ENCODE measurements at places on chromosomes 1 and 21.

DNA sequence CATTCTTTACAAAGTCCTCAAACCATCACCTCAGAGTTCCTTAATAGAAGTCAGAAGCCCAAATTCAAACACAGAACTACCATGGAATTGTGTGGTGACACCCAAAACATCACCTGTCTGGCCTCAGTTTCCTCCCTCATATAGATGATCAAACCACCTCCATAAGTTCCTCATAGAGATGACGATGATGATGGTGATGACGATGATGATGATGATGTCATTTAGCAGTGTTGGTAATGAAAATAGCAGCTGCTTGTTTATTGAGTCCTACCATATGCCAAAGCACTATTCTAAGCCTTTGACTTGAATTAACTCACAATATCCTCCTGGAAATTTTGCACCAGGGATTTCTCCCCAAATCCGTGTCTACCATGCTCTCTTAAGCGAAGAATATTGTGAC lies 139.9 kb downstream of the PROX1 start:
- no peak for DNase-seq

DNA sequence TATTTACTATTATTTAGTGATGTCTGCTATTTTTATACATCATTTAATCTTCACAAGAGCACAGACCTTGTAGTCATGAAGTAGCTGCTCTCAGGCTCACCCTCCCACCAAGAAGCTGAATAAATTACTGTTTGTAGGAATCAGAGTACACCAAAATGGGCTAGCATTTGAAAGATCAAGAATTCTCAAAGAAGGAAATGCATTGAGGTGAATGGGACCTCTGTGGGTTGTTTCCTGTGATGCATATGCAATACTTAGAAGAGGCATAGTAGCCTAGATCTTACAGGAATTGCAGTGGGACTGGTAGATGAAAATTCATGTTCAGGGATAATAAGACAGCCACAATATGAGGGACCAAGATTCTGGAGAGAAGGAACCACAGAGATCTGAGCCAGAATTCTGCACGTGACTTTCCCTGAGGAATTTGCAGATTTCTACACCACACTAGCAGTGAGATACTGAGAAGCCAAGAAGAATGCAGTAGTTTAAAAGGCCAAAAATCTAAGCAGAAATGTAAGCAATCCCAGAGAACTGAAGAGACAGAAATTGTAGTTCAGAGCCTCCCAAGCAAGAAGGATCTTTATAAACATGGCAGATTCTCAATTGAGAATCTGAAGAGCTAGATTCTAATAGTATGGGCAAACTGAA lies 307.0 kb downstream of the ST6GALNAC3 start:
- peak; percentile 9 for DNase-seq

- DNase-seq = peak; percentile 56
These were observed 10.3 kb upstream of the SLC30A10 start for GRCh38 chr1:219938706-219939105.

GRCh38 chr1:38151399-38151798 lies 104.8 kb upstream of the POU3F1 start:
- DNase-seq = no peak

DNA sequence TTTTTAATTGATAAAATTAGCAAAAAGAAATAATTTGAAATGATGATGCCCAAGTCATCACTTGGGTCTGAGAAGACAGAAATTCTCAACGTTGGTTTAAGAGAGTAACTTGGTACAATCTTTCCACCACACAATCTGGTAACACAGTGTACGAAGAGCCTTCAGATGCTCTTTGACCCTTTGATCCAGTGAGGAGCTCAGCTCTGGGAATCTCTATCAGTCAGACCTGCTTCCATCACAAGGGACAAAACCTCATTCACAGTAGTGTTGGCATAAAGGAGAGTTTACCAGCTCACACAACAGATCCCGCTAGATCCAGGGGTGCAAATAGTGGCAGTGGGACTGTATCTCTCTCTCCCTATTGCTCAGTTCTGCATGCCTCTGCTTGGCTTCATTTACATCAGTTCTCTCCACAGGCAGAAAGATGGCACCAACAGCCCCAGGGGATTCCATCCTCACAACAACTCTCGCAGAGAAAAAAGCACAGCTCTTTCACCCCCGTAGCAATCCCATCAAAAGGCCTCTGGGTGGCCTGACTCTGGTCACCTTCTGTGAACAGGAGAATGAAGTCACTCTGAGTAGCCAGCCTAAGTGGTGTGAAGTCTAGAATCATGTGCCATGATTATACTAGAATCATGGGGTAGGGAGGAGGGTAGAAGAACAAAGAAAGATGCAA lies 119.7 kb downstream of the ZNF281 start:
- no peak for DNase-seq

- DNase-seq = peak; percentile 80
These were observed 256.8 kb downstream of the TOMM20 start for GRCh38 chr1:234871710-234872271.

GRCh38 chr1:37883671-37884070 lies 24.3 kb upstream of the MTF1 start:
- no peak for DNase-seq

DNA sequence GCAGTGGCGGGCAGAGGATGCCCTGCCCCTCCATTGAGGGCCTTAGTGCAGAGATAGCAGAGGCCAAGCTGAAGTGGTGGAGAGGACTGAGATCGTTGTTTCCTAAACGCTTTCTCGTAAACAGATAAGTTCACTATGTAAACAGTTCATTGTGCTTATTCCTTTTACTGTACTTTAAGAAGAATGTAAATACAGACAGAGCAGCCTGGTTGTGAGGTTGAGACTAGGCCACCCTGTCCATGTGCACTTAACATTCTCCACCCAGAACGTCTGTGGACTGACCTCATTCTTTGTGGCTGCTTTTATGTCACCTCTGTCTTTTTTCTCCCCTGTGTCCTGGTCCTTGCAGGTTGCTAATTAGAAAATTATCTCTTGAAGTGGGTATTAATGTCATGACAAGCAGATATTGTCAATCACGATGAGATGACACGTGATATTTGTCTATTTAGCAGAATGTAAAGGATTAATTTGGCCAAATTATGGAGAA lies 8.5 kb downstream of the CENPS start:
- no peak for DNase-seq

DNA sequence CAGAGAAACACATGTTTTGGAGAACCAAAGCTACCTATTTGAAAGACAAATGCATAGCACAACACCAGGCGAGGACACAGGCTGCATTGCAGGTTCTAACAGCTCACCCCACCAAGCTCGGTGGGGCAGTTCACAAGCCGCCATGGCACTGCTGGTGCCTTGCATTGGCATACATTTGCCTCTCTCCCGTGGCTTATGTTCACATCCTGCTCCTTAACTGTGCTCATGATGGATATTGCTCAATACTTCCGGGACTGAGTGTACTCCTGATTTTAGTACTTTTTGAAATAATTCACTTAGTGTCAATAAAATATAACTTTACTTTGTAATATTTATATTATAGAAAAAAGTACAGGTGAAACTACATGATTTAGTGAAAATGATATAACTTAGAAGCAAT lies 1187.4 kb upstream of the NCAM2 start:
- DNase-seq = no peak

DNA sequence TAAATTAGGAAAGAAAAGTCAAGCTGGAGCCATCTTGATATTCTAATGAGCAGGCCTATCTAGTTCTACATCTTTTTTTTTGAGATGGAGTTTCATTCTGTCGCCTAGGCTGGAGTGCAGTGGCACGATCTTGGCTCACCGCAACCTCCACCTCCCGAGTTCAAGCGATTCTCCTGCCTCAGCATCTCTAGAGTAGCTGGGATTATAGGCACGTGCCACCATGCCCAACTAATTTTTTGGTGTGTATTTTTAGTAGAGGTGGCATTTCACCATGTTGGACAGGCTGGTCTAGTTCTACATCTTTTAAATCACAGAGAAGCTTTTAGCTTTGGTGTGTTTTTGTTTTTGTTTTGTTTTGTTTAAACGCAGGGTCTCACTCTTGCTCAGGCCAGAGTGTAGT lies 6.8 kb downstream of the TMEM69 start:
- no peak for DNase-seq

DNA sequence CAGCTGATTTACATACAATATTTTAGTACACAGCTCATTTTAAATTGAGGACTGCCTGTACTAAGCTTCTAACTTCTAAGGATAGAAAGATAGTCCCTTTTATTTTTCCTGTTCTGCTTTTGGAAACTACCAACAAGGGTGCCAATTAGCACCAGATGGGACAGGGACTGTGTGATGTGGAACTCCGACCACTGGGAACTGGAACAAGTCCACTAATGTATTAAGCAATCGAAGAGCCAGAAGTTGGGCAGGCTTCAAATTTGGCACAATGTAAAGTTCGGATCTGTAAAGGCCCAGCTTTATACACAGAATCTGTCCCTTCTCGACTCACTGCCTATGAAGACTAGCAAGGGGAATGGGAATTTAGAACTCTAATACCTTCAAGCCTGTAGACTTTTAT lies 149.3 kb downstream of the ZC3H11B start:
- DNase-seq = no peak

DNA sequence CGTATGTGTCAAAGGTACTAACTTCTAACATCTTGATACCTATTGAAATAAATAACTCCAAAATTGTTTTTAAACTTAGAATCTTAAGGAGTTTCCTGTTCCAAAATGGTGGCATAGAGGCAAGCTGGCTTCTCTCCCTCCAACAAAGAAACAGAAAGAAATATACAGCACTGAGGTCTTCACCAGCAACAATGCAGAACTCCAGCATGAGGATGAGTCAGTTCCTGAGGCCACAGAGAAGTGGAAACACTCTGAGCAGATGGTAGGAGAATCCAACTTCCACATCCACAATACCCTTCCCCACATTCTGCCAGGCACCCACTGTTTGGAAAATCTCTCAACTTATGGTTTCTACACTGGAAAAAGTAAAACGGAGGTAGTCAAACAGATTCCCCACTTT lies 12.2 kb upstream of the PPIH start:
- no peak for DNase-seq

- DNase-seq = peak; percentile 95
These were observed 35.8 kb upstream of the HIVEP3 start for GRCh38 chr1:41954533-41954944.

GRCh38 chr1:53631622-53632310 lies 107.2 kb downstream of the GLIS1 start:
- DNase-seq = no peak

DNA sequence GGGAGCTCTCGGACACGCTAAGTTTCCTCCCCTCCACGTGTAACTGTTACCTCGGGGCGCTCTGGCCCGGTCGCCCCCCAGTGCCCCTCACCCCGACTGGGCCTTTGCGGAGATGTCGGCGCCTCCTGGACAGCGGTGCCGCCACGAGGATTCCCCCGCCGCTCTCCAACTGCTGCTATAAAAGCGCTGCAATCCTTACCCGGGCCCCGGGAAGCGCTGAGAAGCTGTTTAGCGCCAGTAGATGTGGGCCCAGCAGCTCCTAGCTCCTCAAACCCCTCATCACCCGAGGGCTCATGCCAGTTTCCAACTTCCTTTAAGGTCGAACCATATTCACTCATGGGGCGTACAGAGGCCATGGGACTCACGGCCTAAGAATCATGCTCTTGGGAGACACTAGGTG lies 361 bp upstream of the LMX1A start:
- DNase-seq = no peak

DNA sequence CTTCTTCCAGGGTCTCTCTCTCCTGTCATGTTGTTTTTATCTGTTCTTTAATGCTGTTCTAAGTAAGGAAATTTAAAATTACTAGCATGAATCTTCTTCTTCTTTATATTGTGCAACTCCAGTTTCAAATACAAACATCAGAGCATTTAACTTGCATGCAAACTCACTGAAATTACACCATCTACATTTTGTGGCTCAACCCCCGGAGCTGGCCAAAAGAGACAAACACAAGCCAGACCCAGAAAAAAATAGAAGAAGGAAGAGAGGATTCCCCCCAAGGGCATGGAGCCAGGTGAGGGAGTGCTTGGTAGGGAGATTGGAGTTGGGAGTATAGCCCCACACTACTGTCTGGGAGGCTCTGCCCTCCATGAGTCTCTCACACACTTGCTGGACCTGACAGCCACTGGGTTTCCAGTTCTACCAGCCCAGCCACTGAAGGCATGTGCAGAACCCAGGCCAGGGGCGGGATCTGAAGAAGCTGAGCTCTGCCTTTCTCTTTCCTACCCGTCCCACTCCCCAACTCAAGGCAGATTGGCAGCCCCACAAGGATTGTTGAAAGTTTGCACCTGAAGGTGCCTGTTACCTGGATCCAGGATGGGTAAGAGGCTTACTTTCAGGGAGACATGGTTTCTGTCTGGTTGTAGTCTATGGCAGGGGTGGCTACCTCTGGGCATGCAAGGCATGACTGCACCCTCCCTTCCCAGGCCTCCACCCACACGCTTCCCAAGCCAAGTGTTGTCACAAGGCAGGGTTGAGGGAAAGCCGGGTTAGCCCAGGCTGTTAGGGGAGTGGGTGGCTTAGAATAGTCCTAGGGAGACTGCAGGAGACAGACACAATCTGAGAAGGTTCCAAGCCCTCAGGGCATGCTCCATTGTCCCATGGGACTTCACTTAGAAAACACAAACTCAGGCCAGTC lies 297.2 kb downstream of the TGFB2 start:
- DNase-seq = no peak

GRCh38 chr1:58465825-58466629 lies 80.5 kb downstream of the OMA1 start:
- peak; percentile 84 for DNase-seq

- no peak for DNase-seq
These were observed 3.4 kb upstream of the ECE1 start for GRCh38 chr1:21293537-21294265.

DNA sequence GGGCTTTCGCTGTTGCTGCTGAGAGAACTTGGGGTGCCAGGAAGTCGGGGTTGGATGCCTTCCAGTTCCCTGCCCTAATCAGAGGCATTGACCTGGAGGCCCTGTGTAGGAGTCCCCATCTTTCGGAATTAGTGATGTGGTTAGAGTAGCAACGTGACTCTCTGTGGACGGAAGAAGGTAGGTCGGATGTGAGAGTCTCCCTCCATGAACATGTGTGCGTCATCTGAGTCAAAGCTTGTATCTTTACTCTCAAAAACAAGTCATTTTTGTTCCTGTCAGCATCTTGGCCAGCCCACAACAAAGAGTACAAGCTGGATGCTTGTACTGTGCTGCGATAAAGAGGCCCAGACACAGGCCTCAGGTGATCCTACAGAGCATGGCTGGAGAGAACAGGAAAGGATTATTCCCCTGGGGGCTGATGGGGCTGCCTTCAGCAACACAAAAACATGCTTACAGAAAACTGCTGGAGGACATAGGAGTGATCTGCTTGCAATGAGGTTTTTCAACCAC lies 31.0 kb upstream of the IL10 start:
- no peak for DNase-seq

- DNase-seq = no peak
These were observed 99.5 kb downstream of the OMA1 start for GRCh38 chr1:58447042-58447441.

DNA sequence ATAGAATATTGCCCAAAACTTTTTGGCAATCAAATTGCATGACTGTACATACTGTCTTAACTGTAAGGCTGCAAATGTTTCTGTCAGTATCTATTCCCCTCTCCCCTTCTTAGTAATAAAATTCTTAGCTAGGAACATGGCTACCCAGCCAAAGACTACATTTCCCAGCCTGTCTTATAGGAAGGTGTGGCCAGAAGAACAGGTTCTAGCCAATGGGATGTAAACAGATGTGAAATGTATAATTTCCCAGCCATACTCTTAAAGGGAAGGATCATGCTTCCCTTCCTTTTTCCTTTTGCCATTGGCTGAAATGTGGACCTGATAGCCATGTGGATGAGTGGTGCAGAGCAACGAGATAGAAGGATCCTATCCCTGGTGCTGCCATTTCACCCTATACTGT lies 7.0 kb upstream of the HIVEP3 start:
- DNase-seq = no peak

Measured in astrocyte (in vitro differentiated cells and primary cell).